ENCODE measurements at places on chromosomes 5 and 9. TPM values are rescaled to one million over a fixed set of nuclear protein-coding genes. Genes with fewer than 3 reads are reported as not detected.
A peak's percentile ranks its signal among the peaks of the same experiment; 100 is the strongest.

The CBY3 gene
- total RNA-seq = not detected

- H3K27ac ChIP-seq = no peak overlapping the region
- no peaks in the 10 kb centered on the region for H3K27me3 ChIP-seq
Observed at GRCh38 chr9:135524130-135524861, 3.1 kb downstream of the LCN1 start.

DNA sequence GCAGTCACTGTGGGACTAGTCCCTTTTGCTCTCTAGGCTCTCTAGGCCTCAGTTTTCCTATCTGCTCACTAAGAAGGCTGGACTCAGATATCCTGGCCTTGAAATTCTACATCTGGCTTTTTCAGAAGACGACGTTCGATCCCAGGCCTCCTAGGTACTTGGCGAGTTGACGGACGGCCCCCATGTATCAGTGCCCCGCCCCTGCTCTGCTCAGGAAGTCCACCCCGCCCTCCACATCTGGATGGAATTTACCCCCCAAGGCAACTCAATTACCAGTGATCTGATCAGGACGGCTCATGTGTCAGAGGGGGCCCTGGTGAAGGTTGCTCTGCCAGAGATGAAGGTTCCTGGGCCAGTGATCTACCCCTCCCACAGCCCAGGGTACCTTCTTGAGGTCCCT lies 44.1 kb upstream of the SYNPO start:
- peak overlapping the region; percentile 79 for H3K27ac ChIP-seq
- no peak overlapping the region for H3K4me3 ChIP-seq
- H3K27me3 ChIP-seq = no peaks in the 10 kb centered on the region
- H3K36me3 ChIP-seq = no peaks in the 10 kb centered on the region
- no peak for DNase-seq
- peaks cover 45% of the 10 kb centered on the region for H3K4me1 ChIP-seq

DNA sequence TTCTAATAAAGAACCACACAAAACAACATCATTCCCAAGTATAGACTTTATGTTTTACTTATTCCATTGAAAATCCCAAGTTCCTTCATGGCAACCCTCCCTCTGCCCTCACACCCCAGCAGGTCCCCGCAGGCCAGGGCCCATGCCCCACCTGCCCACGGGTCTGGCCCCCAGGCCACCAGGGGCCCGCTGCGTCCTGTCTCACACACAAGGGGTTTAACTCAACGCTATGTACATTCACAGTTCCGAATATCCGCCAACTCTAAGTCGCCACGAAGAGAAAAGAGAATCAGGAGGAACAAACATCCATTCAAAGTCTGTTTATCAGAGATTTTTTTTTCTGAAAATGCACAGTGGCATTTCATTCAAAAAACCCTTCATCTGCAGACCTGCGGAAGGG lies 16.2 kb upstream of the SLC6A3 start:
- no peak for DNase-seq
- no peak overlapping the region for H3K4me3 ChIP-seq
- no peak overlapping the region for H3K27ac ChIP-seq
- H3K4me1 ChIP-seq = no peaks in the 10 kb centered on the region
- H3K27me3 ChIP-seq = no peaks in the 10 kb centered on the region

DNA sequence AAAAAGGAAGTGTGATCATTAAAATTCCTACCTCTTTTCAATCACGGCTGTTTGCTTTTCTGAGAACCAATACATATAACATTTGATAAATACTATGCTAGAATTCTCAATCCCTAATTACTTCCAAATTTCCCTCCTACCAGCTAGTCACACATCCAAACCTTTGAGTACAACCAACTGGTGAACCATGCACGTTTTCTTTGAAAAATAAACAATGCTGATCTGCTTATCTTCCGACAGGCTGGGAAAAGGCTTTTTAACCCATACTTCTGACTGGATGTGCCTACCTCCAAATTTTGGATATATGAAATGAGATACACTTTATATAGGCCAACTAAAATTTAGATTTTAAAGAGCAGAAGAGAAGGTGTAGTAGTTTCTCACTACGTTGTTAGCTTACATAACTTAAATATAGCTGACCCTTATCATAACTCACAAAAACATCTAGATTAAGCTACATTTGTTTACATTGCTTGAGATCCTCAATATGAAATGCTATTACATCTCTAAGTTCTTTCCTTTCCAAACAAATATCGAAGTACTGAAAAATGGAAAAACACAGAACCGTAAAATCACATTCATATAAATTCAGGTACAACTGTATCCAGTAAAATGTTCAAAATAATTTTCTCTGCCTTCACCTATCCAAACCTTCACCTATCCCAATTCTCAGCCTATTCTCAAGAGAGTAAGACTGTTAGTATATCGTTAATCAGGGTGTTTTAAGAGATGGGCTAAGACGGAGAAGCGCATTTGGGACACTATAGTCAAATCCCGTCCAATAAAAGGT lies 2.1 kb downstream of the NR3C1 start:
- peak overlapping the region; percentile 87 for H3K4me3 ChIP-seq
- no peaks in the 10 kb centered on the region for H3K36me3 ChIP-seq
- no peaks in the 10 kb centered on the region for H3K27me3 ChIP-seq
- H3K4me1 ChIP-seq = peaks cover 62% of the 10 kb centered on the region
- H3K27ac ChIP-seq = peak overlapping the region; percentile 91

DNA sequence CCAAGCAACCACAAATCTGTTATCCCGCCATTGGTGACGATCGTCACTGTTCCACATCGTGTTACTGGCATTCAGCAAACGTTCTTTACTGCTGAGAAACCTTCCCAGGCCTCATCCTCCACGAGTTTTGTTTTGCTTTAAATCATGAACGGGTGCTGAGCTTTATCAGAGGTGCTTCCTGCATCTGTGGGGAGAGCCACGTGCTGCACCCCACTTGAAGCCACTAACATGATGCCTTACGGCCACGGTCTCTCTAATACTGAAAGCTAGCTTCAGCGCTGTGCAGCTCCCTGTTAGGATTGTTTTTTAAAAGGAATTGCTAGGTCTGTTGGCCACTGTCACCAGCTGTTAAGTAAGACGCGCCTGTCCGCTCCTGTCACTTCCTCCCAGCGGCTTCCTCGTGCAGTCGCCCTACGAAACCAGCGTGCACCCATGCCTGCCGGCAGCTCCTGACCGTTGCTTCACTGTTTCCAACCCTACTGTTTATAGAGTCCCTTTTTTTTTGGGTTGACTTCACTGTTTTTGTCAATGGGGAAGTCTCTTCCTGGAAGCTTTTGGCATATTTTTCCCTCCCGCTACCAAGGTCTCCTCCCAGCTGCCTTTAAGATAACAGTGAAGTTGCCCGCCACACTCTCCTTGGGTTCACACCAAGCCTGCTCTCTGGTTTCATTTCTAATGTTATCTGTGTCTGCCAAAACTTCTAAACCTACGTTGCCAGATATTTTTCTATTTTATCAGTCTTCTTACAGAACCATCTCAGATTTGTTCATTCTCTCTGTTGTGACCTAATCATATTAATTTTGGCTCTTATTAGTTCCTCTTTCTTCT lies 20.3 kb downstream of the LPCAT1 start:
- no peak overlapping the region for H3K4me3 ChIP-seq
- no peaks in the 10 kb centered on the region for H3K36me3 ChIP-seq
- H3K27me3 ChIP-seq = no peaks in the 10 kb centered on the region
- no peak overlapping the region for H3K27ac ChIP-seq
- H3K4me1 ChIP-seq = no peaks in the 10 kb centered on the region

GRCh38 chr5:136193322-136193935 lies 467 bp upstream of the SMIM32 start:
- H3K27me3 ChIP-seq = peaks cover 43% of the 10 kb centered on the region
- no peak for DNase-seq
- no peak overlapping the region for H3K4me3 ChIP-seq
- no peak overlapping the region for H3K27ac ChIP-seq

DNA sequence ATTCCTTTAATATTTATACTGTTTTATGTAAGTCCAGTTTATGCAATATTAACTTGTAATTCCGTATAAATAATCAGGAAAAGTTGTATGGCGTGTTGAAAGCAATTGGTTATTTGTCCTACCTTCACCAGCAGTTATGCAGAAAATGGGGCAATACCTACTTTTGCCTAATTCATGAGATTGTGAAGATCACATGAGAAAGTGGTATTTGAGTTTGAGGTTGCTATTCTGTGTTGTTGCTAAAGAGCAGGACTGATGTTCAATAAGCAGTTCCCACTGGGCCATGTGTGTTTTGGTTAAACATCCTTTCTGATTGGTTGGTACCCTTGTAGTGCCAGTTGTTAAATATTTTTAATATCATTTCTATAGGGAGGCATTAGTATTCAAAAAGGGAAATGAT lies 3.2 kb downstream of the TGFBR1 start:
- H3K36me3 ChIP-seq = no peaks in the 10 kb centered on the region
- peaks cover 13% of the 10 kb centered on the region for H3K4me1 ChIP-seq
- no peak overlapping the region for H3K27ac ChIP-seq

Measured in endothelial cell of umbilical vein (primary cell).